ENCODE measurements at places on chromosomes 2 and 18.
A peak's percentile ranks its signal among the peaks of the same experiment; 100 is the strongest.

- no peak for DNase-seq
Observed at GRCh38 chr2:215104226-215104625, 34.2 kb downstream of the ABCA12 start.

DNA sequence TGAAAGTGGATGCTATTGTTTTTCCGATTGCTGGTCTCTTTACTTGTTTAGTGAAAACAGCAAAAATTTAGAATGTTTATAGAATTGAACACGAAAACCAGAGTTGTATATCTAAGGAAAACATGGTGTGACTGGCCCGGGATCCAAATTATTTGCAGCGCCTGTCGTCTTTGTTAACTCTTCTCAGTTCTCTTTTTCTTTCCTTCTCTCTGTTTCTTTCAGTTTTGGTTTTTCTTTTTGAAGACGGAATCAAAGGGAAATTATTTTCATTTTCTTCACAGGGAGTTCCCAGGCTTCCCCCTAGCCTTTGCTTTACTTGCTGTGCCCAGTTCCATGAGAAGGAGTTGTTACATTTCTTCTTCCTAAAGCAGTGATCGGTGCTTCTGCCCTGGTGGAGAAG, 76.0 kb downstream of the AGAP1 start:
- DNase-seq, result no peak

DNA sequence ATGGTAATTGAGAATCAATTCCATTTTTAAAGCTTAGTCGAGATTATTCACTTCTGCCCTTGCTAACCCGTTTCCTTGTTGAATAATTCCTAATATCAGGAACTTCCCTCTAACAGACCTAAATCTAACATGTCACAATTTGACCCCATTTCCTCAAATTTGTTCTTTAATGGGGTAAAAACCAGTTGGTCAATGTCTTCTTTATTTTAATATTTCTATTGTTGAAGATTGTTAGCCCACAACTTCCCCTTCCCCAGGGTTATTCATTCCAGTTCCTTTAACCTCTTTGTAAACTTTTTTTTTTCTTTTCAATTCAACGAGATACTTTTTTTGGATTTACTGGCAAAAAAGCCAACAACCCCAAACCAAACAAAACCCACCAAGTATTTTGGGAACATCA, 7.3 kb downstream of the TNFRSF11A start:
- DNase-seq, result no peak

- DNase-seq, result no peak
Observed at GRCh38 chr18:53698907-53699306, 525.6 kb downstream of the MBD2 start.

DNA sequence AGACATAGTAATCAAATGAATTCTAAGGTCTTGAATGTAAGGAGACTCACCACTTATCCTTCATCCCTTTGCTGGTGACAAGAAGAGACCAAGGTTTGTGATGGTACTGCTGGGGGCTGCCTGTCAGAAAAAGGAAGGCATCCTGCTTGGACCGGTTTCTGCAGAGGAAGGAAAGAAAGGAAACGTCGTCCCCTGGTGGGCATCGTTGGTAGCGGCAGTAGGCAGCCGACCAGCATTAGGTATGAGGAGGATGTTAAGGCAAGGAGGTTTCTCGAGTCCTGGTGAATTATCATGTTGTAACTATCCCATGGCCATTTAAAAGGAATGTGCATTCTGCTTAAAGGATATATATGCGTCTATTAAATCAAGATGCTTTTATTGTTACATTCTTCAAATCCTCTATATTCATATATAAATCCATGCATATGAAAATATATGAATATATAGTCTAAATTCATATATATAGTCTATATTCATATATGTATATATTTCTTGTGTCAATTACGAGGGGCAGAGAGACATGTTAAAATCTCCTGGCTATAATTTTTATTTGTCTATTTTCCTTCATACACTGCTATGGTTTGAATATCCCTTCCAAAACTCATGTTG, 94.4 kb upstream of the TGFA start:
- peak; percentile 69 for DNase-seq

DNA sequence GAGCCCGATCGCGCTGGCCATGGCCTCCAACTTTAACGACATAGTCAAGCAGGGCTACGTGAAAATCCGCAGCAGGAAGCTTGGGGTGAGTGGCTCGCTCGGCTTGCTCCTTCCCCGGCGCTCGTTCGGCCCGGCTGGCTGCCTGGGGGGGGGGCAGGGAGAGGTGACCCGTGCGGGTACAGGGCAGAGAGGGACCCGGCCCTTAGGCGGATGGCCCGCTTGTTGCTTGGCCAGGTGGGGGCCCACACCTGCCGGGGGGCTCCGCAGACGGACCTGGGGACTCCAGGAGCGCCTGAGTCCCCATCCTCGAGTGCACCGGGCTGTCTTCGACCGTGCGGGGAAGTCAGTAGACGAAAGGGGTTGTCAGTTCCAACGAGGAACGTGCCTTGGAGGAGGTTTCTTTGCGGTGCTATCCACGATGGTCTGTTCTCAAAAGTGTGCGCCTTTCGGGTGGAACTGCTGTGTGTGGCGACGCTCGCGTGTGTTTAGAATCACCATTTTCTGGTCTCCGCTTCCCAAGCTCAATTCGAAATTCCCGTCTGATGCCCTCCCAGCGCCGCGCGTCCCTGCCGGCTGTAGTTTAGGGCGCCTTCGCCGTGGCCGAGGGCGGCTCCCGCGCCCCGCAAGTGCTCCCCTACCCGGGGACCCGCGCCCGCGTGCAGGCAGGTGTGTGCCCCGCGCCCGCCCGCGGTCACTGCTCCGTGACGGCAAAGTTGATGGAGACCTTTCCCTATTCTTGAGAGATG, 711 bp downstream of the DOK6 start:
- peak; percentile 40 for DNase-seq

GRCh38 chr18:77173275-77174030, 40.9 kb upstream of the MBP start:
- DNase-seq, result no peak

DNA sequence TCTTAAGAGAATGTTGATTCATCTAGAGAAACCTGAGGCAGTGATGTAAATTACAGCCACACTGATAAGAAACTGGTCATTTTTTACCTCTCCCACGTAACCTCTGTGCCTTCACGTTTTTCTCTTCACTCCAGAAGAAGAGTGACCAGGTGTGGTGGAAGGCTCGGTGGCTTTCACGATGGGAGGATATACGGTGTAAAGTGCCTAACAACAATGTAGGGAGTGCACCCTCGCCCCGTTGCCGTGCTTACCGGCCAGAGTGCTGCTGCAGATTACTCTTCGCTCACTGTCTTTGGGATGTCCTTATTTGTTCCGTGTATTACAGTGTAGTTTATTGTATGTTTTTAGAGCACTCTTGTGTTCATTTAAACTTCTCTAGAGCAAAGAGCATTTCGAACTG, 46.5 kb downstream of the NCK2 start:
- DNase-seq, result no peak

DNA sequence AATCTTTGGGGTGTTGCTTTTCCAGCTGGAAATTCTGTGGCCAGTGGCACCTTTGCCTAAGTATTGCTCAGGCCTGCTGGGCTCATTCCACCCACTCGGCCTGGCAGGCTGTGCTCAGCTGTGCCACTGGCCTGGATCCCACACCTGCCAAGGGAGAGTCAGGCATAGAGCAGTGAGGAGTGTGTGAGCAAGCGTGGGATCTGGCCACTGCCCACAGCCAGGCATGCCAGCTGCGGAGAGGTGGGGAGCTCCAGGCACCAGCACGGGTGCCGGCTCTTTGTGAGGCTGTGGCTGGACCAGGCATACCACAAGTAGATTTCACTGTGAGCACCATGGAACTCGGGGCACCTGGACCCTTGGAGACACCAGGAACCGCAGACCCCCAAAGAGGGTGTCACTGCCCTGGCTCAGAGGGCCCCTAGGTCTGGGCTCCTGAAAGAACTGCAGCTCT, 118.1 kb upstream of the MAP2 start:
- no peak for DNase-seq

DNA sequence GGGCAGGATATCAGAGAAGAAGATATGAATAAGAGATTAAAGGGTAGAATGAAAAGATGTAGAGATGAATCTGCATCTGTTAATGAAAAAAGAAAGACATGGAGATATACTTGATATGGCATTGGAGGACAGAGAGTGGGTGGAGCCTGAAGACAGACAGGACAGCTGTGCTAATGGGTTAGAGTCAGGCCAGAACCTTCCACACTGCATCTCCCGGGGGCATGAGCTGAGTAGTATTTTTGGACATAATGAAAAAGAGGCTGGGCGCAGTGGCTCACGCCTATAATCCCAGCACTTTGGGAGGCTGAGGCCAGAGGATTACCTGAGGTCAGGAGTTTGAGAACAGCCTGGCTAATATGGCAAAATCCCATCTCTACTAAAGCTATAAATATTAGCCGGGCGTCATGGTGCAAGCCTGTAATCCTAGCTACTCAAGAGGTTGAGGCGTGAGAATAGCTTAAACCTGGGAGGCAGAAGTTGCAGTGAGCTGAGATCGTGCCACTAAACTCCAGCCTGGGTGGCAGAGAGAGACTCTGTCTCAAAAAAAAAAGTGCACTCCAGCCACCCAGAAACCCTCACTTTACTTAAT, 11.4 kb downstream of the FLACC1 start:
- no peak for DNase-seq

GRCh38 chr2:43508209-43508608, 87.6 kb downstream of the THADA start:
- no peak for DNase-seq

- DNase-seq, result no peak
Observed at GRCh38 chr2:191218292-191218898, 26.8 kb upstream of the MYO1B start.

DNA sequence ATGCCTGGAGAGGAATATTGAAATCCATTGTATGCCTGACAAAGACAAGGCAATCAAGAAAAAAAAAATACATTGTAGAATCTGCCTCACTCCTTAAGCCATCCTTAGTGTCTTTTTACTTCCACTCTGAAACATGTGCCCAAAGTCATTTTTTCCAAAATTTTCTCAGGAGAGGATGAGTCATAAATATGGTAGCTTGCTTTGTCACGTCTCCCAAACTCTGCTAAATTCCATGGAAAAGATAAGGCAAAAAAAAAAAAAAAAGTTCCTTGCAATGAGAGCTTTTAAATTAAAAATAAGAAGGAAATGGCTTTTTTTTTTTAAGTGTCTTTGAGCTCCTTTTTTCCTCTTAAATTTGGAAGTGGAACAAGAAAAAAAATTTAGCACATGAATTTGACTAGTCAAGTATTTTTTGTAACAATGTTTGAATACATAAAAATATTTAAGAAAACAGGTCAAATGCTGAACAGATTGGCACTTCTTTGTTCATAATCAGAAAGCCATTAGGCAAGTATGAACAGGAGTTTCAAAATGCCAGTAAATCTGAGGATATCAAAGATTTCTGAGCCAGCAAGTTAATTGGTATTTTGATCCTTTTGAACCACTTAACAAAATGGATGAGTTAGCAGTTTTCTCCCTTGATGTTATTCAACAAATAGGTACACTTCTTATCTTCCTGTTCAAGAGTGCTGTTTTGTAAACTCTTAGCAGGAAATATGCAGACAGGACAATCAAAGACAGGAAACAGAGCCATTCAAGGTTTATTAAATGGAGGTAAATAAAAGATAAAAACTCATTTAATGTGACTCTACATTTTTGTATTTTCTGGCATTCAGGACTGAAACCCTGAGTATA, 247.3 kb upstream of the SP5 start:
- no peak for DNase-seq

- DNase-seq, result no peak
Observed at GRCh38 chr2:70942396-70943204, 6.9 kb downstream of the ATP6V1B1 start.

- no peak for DNase-seq
Observed at GRCh38 chr2:23698721-23699579, 228.0 kb downstream of the ATAD2B start.

DNA sequence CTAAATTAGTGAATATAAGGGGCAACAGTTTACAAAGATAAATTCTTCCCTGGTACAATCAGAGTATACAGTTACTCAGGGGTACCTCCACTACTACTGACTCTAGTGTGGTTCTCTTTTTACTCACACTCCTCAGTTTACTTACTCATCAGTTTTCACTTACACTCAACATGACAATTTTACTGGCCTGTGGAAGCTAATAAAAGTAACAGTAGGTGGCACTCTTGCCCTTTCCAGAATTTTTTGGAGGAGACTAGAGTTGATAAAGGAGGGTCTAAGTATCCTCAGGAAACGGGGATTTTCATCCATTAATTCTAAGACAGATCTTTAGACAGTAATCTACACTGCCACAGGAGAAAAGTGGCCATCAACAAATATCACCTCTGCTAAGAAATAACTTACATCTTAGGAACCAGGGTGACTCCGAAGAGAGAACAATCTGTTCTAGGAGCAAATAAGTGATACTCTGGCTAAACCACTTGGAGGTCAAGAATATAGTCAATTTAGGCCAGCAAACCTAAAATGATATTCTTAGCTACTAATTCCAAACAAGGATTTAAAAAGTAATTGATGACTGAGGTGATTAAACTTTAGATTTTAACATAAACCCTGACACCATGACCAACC, 61.3 kb downstream of the ATL2 start:
- no peak for DNase-seq

DNA sequence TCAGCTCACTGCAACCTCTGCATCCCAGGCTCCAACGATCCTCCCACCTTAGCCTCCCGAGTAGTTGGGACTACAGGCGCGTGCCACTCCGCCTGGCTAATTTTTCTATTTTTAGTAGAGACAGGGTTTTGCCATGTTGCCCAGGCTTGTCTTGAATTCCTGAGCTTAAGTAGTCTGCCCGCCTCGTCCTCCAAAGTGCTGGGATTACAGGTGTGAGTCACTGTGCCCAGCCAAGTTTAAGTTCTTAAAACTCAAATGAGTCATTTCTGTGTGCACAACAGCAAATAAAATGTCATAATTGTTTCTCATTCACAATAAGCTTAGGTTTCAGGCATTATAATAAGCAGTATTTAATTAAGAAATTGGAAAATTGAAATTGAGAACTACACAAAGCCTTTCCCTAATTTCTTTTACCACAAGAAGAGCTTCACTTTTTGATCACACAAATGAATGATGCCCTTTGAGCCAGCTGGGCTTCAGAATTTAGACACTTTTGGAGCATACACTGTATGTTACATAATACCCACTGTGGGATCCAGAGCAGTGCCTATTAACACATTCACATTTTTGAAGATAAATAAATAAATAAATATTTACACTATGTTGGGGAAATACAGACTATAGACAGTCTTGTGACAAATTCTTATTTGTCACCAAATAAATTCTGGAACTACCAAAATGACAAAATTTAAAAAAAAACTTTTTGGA, 8.6 kb upstream of the ME2 start:
- no peak for DNase-seq

DNA sequence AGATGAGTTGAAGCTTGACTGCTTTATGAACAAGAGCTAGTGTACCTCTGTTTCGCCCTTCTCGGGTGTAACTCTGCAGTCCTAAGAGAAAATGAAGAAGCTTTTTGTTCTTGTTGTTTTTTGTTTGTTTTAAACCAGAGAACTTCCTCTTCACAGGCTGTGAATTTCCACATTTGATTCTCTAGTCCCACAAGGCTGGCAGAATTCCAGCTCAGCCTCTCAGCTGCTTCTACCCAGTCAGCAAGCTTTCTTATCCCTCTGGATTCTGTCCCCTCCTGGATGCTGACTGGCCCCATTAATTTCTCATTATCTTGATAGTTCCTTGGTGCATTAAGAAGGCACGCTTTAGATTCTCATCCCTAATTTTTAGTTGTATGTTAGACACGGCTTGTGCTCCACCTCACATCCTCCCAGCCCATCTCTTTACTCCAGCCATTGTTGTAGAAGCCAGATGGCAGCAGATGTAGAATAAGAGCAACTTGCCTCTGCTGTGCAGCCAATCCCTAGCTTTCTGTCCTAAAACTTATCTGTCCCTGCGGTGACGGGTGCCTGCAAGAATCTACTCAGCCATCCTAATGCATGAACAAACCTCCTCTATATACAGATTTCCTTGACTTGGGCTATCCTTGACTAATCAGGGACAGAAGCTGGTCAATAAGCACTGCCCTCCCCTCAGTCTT, 12.3 kb upstream of the RESP18 start:
- DNase-seq, result peak; percentile 70

- DNase-seq, result no peak
Observed at GRCh38 chr18:62420151-62420512, 95.0 kb downstream of the TNFRSF11A start.
